Ascending aorta (tissue), 2 donors: ENCODE measurements at places on chromosomes 2 and 18.

DNA sequence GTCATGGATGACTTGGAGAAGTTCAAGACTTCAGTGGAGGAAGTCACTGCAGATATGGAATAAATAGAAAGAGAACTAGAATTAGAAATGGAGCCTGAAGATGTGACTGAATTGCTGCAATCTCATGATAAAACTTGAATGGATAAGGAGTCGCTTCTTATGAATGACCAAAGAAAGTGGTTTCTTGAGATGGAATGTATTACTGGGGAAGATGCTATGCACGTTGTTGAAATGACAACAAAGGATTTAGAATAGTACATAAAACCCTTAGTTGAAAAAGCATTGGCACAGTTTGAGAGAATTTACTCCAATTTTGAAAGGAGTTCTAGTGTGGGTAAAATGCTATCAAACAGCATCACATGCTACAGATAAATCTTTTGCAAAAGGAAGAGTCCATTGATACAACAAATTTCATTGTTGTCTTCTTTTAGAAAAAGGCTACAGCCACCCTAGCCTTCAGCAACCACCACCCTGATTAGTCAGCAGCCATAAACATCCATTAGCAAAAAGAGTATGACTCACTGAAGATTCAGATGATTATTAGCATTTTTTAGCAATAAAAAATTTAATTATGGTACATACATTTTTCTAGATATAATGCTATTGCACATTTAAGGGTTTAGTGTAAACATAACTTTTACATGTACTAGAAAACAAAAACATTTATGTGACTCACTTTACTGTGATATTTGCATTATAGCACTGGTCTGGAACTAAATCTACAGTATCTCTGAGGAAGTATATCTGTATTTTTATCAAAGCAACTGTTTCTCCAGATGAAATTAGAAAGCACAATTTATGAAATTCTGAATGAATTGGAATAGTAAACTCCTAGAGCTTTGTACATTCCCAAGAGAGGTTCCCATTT lies 110.5 kb upstream of the TACR1 start:
- DNase-seq: no peak

GRCh38 chr18:5879479-5879882 lies 15.8 kb downstream of the TMEM200C start:
- DNase-seq: no peak

DNA sequence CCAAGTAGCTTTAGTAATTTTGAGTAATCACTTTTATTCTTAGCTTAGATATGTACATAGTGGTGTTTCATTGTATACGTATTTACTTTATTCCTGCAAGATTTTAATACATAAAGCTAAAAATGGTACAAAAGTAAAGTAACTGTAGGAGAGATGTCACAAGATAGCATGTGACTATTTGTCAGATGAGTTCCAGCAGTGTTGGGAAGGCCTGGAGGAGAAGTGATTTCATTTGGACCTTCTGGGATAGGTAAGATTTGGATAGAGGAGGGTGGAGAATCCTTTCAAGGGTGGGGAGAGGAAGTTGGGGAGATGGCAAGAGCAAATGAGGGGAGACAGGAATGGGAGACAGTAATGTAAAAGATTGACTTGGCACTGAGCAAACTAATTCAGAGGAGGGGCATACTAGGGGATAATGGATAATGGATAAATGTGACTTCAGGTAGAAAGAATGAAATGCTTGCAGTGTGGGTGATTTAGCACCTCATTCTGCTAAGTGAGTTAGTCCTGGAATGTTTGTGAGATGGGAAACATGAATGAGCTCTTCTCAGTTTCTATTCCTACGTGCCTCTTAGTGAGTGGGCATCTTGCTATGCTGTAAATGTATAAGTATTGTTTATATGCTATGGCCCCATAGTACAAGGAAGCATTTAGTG lies 10.5 kb downstream of the WDR43 start:
- no peak for DNase-seq

DNA sequence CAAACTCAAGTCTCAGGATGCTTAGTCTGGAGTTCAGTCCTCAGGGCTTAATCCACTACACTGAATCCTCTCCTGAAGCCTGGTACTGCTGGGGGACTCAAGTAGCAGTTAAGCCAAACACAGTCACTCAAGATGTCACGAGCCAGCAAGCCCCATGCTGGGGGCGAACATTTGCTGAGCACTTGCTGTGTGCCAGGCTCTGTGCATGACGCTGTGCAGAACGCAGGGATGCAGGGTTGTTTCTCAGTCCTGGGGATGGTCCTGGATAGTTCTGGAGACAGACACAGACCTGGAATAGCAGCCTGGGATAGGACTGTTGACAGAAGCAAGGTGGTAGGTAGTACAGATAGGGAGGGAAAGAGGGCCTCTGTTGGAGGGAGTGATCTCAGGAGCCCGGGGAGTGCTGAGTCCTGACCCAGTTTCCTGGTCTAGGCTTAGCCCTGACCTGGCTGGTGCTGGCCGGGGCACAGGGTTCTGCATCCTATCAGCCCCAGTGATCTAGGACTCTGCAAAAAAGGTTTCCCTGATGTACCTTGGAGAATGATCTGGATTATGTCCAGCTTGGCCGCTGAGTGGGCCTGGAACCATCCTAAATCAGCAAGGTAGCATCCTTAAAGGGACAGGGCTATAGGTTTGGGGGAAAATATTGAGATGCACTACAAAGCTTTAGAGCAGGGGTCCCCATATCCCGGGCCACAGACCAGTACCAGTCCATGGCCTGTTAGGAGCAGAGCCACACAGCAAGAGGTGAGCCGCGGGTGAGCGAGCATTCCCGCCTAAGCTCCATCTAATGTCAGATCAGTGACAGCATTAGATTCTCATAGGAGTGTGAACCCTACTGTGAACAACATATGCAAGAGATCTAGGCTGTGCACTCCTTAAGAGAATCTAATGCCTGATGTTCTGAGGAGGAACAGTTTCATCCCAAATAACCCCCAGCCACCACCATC lies 54.7 kb upstream of the OTOF start:
- no peak for DNase-seq

- no peak for DNase-seq
Measured at GRCh38 chr18:60350941-60351340, 21.6 kb downstream of the MC4R start.

- peak; percentile 63 for DNase-seq
Measured at GRCh38 chr2:217799563-217800432, 203.0 kb downstream of the TNS1 start.
